ENCODE measurements at places on chromosomes 11 and 22.

GRCh38 chr11:27118949-27119348 lies 78.3 kb downstream of the BBOX1 start:
- DNase-seq, result no peak

GRCh38 chr11:14546672-14547071 lies 26.5 kb upstream of the PSMA1 start:
- no peak for DNase-seq

DNA sequence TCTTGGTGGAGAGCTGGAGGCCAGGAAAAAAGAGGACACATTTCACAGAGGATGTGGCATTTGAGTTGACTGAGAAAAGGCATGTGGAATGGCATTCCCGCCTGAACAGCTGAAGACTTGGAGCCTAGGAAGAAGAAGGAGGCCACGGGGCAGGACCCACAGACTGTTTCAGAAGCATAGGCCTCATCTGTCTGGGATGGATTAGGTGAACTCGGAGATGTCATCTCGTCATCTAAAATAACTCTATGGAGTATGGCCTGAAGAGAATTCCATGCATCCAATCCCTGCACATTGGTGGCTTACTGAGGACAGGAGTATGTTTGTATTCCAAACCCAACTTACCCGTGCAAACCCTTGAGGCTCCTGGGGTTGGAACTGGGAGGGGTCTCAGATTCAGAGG lies 16.4 kb downstream of the SPATA19 start:
- DNase-seq, result no peak

DNA sequence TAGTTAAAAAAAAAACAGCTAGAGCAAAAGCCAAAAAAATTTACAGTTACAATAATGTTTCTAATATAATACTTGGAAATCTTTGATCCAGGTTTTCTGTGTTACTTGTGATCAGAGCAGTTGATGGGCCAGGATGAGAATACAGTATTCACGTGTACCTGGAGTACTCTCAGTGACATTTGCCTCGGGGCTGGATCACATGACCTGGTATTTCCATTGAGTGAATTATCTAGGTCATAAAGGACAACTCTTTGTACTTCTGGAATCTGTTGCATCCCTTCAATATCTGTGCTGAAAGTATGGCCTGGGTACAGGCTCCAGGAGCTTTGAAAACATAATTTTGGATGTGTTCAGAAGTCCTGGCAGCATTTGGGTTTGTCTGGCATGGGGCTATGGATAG lies 93.5 kb downstream of the GRAMD1B start:
- no peak for DNase-seq

Measured in retinal pigment epithelial cell (primary cell).